ENCODE measurements at places on chromosomes 6 and 20. TPM values are rescaled to one million over a fixed set of nuclear protein-coding genes. Genes with fewer than 3 reads are reported as not detected.

ADTRP gene
- total RNA-seq = 3.2 TPM

- no peak for DNase-seq
Observed at GRCh38 chr6:159110013-159110412, 59.2 kb upstream of the FNDC1 start.

DNA sequence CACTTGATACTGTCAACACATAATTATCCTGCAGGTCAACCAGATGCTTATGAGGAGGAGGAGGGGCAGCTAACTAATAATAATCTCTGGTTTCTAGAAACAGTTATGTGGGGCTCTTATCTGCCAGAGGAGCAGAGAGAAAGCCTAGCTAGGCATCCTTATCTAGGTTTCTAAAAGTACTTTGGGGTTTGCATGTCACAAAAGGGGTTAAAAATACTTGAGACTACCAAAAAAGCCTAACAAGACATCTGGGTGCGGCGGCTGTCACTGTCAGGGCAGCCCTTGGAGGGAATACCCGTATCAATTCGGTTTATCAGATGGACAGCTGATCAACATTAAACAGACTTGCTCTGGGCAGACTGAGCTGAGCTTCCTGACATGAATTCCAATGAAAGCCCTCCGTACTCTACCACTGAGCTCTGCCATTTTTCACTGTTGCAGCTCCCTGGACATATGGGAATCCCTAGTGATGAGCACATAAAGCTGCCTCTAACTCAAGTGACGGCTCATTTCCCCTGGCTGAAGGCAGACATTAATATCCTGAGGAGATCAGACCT, 166.6 kb downstream of the PDSS2 start:
- no peak for DNase-seq

SLC22A1 gene
- total RNA-seq = 0.49 TPM

SYNDIG1 gene
- total RNA-seq = not detected

- no peak for DNase-seq
Observed at GRCh38 chr6:129500958-129501739, 208.8 kb downstream of the ARHGAP18 start.

- DNase-seq = no peak
Observed at GRCh38 chr6:124324237-124324636, 520.6 kb downstream of the NKAIN2 start.

SSTR4 gene
- total RNA-seq = not detected

DNA sequence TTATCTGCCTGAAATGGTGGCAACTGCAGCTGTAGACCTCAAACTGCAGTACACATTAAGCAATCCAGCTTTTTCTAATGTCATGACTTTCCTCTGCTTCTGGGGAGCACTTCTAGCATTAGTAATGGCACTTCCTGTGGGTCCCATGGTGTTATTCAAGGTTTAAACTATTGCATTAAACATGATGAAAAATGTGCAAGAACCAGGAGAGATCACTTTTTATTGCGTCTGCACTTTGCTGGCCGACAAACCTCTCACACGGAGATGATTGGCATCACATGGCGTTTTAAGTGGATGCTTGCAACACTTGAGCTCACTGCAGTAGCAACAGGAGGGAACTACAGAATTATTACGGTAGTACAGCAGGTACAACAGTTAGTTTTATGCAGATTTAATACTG, 148.4 kb downstream of the HIVEP2 start:
- DNase-seq = no peak

ARG1 gene
- total RNA-seq = not detected

PNPLA1 gene
- total RNA-seq = not detected

DNA sequence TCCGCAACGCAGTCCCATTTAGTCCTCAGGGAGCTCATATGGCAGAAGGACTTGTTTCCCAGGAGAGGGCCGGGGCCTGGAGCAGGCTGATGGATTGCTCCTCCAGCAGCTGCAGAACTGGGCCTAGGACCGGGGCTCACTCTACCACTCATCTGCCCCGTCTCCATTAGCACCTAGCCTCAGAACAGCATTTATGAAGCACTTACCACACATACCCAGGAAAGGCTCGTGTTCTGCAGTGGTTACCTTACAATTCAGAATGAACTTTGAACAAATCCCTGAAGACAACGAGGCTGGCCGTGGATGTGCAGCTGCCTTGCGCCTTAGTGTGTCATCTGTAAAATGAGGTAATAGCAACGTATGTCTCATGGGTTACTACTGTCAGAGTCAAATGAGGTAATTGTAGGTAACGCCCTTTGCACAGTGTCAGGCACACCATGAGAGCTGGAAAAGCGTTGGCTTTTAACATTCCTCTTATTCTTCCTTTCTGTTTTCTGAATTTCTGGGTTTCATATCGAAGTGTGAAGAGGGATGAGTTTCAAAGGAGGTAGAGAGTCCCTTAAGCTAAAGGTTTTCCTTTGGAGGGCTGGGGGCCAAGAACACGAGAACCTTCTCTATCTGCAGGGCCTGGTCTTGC, 46.3 kb upstream of the CD93 start:
- DNase-seq = no peak

SLC17A3 gene
- total RNA-seq = not detected

GRCh38 chr20:32356622-32357374, 1.3 kb upstream of the ASXL1 start:
- no peak for DNase-seq

LAMP5 gene
- total RNA-seq = not detected

GRCh38 chr6:168285456-168285855, 34.1 kb downstream of the DACT2 start:
- no peak for DNase-seq

GRCh38 chr6:139753198-139753861, 378.9 kb upstream of the CITED2 start:
- DNase-seq = no peak

SLPI gene
- not detected for total RNA-seq

GRCh38 chr6:26043384-26044139, 43.7 kb upstream of the HFE start:
- DNase-seq = peak; percentile 34

DNA sequence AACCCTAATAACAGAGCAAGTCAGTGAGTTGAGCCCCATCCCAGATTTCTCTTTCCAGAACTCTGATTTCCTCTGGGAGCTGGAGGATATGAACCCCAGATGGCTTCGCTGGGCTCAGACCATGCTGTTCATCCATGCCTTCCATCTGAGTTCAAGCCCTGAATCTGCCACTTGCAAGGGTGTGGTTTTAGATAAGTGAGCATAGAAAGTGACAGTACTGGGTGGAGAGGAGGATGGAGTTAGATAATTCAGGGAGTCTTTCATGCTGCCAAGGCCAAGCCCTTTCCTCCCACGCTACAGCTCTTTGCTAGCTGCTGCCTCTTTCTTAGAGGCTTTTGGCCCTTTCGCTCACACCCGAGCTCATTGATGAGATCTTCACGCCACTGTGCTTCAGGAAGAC, 57.2 kb upstream of the MAFB start:
- no peak for DNase-seq

DNA sequence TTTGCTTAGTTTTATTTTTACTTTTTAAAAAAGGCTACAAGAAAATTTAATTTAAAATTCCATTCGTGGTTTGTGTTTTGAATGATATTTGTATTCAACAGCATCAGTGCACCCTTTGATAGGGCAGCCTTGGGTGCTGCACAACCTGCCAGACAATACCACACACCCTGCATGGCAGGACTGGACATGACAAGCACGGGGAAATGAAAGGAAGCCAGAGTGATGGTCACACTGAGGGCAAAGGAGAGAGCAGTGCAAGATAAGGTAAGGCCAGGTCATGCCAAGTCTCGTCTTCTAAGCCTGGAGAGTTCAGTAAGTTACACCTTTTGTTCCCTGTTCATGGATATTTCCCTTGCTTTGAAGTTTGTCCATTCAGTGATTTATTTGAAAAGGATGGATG, 103.0 kb downstream of the ALDH8A1 start:
- DNase-seq = no peak

- DNase-seq = no peak
Observed at GRCh38 chr20:2114990-2115681, 13.5 kb downstream of the STK35 start.

EYA2 gene
- not detected for total RNA-seq

DNA sequence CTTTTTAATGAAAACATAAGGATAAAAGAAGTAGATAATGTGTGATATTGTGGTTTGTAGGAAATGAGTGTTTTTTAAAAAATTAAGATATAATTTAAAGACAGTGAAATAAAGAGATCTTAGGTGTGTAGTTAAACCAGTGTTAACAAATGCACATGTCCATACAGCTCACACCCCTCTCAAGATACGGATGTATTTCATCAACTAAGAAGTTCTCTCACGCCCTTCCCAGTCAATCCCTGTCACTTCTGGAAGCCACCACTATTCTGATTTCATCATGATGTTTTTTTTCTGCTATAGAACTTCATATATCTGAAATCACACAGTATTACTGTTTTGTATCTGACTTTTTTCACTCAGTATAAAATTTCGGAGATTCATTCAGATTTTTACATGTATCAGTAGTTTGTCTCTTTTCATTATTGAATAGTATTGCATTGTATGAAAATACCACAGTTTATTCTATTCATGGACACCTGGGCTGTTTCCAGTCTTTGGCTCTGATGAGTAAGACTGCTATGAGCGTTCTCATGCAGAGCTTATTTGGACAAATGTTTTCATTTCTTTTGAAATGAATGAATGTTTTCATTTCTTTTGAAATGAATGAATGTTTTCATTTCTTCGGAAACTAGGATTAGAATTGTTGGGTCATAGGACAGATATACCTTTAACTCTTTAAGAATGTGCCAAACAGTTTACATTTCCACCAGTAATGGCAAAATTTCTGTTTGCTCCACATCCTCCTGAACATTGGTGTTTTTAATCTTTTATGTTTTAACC, 49.7 kb upstream of the ELOVL5 start:
- DNase-seq = no peak

DNA sequence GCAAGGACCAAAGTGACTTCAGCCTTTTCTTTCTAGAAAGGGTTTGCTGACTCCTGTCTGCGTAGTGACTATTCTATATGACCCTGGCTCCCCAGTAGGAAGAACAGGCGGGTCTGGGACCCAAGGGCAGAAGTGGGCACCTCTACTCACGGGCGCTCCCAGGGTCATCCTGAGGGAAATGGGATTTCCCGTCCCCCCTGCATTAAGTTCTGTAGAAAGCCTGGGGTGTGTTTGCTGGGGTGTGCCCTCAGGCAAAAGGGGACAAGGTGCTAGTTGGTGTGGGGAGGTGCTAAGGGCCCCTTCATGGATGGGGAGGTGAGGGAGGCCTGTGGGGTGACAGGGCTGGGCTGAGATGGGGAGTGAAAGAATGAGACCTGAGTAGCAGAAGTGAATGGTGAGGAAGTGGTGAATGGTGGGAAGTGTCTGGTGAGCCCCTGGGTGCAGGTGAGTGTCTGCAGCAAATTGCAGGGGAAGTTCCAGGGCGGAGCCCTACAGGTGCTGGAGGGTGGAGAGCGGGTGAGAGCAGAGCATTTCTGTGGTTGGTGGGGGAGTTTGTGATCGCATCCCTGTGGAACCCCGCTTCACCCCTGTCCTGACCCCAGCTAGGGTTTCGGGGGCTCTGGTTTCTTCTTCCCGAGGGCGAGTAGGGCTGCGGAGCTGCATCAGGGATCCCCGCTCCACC, 21.1 kb downstream of the RAET1L start:
- peak; percentile 84 for DNase-seq

DNA sequence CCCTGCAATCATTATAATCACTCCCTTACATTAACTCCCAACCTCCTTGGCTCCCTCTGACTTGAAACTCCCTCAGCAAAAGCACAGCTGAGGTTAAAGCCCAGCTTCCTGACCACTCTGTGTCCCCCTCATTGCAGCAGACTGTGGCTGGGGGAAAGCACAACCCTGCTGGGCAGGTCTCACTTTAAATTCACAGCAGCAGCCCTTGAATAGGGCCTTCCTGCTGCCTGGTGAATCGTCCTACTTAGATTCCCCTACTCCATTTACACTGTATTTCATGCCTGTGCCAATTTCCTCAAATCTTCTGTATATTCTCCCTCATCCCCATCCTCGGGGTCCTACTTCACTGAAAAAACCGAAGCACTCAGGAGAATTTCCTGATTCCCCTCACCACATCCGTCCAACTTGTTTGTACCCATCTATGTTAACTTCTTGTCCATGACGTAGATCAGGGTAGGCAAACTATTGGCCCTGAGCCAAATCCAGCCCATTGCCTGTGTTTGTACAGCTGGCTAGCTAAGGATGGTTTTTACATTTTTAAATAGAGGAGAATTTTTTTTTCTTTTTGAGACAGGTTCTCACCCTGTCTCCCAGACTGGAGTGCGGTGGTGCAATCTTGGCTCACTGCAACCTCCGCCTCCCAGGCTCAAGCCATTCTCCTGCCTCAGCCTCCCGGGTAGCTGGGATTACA, 31.5 kb upstream of the GCM1 start:
- no peak for DNase-seq

TRIM40 gene
- total RNA-seq = not detected

GRCh38 chr20:39029364-39029763, 67.2 kb downstream of the DHX35 start:
- no peak for DNase-seq

DNA sequence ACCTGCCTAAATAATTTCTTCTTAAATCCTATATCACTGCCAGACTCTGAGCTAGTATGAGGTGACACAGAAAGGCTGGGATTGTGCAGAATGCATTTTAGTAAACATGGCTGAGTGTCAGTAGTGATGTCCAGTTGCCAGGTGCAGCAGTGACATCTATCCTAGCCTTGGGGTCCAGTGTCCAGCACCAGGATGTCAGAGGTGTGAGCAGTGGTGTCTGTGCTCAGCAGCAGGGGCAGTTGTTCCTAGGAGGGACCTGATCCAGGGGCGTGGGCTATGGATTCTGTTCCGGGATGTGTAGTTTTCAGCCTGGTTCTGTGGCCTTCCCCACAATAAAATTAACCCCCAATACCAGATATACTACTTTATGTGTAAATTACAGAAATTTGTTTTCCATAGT, 6.0 kb downstream of the HLA-C start:
- peak; percentile 18 for DNase-seq

EEF1A2 gene
- 0.20 TPM for total RNA-seq

DNA sequence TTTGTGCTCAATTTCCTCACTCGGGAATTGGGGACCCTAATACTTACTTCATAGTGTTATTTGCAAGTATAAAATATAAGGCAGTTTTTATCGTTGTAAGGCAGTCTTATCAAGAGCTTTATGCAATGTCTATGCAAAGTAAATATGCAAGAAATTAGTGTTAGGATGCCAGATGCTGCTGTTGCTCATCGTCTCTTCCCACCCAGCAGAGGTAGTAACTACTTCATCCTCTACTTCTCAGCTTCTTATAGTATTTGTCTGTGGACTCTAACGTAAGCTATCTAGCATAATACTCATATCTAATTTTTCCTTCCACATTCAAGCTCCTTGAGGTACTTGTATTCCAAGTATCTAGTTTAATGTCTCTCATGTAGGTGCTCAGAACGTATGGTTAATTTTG, 11.6 kb downstream of the PLCG1 start:
- no peak for DNase-seq
